Keratinocyte (primary cell): ENCODE measurements at places on chromosomes 5 and 9. TPM values are rescaled to one million over a fixed set of nuclear protein-coding genes. Genes with fewer than 3 reads are reported as not detected.

Gene CCNJL
- 1.6 to 4.2 TPM (median 2.1 TPM) in 3 replicates for polyA plus RNA-seq

Gene PRRX2
- polyA plus RNA-seq = 0.06 to 0.19 TPM in 2 of 3 replicates, not detected in the other

Gene STPG3
- polyA plus RNA-seq = not detected in 3 replicates

Gene SLC6A18
- not detected in 3 replicates for polyA plus RNA-seq

Gene KIF4B
- polyA plus RNA-seq = not detected in 3 replicates

Gene LECT2
- 0.08 TPM in 1 of 3 replicates, not detected in the others for polyA plus RNA-seq

Gene ROPN1L
- polyA plus RNA-seq = 0.09 to 0.22 TPM in 2 of 3 replicates, not detected in the other

Gene TMEM215
- not detected in 3 replicates for polyA plus RNA-seq

Gene CATSPER3
- 0.10 to 0.31 TPM (median 0.22 TPM) in 3 replicates for polyA plus RNA-seq

Gene FOXD4L5
- polyA plus RNA-seq = 0.01 to 0.04 TPM in 2 of 3 replicates, not detected in the other

Gene PCDHB7
- polyA plus RNA-seq = not detected in 3 replicates

Gene GLRA1
- not detected in 3 replicates for polyA plus RNA-seq

Gene SOHLH1
- not detected in 3 replicates for polyA plus RNA-seq

Gene GOLGA2
- polyA plus RNA-seq = 31.9 to 48.8 TPM (median 41.6 TPM) in 3 replicates

Gene DMRTA1
- 1.2 to 1.9 TPM (median 1.2 TPM) in 3 replicates for polyA plus RNA-seq

Gene BTNL3
- not detected in 3 replicates for polyA plus RNA-seq

Gene TRIM36
- polyA plus RNA-seq = 2.0 to 2.4 TPM (median 2.2 TPM) in 3 replicates

Gene ZNF608
- 0.87 to 1.6 TPM (median 1.1 TPM) in 3 replicates for polyA plus RNA-seq

Gene FOXD1
- 2.9 to 11.9 TPM (median 7.0 TPM) in 3 replicates for polyA plus RNA-seq

Gene SUSD3
- 0.20 to 0.37 TPM in 2 of 3 replicates, not detected in the other for polyA plus RNA-seq

Gene AFAP1L1
- 3.6 to 5.0 TPM (median 4.6 TPM) in 3 replicates for polyA plus RNA-seq

Gene RAB24
- 20.0 to 40.1 TPM (median 22.4 TPM) in 3 replicates for polyA plus RNA-seq

Gene SPATA31C1
- not detected in 3 replicates for polyA plus RNA-seq

Gene PCBD2
- polyA plus RNA-seq = 3.8 to 6.2 TPM (median 4.4 TPM) in 3 replicates

Gene CFAP90
- polyA plus RNA-seq = not detected in 3 replicates

Gene ARID3C
- polyA plus RNA-seq = 0.03 to 0.05 TPM in 2 of 3 replicates, not detected in the other

Gene CACFD1
- polyA plus RNA-seq = 2.5 to 6.0 TPM (median 3.4 TPM) in 3 replicates

Gene IGFBPL1
- not detected in 3 replicates for polyA plus RNA-seq

Gene IFNE
- 0.51 to 3.9 TPM (median 2.6 TPM) in 3 replicates for polyA plus RNA-seq

Gene ATOSB
- polyA plus RNA-seq = 32.7 to 51.3 TPM (median 39.4 TPM) in 3 replicates

Gene KCNN2
- polyA plus RNA-seq = 0.09 TPM in 2 of 3 replicates, not detected in the other

Gene SLC45A2
- 0.04 to 0.05 TPM in 2 of 3 replicates, not detected in the other for polyA plus RNA-seq

Gene SPINK4
- polyA plus RNA-seq = 0.85 TPM in 1 of 3 replicates, not detected in the others

Gene C5orf52
- polyA plus RNA-seq = not detected in 3 replicates

Gene GABRA1
- polyA plus RNA-seq = not detected in 3 replicates

Gene NR2F1
- 0.03 TPM in 1 of 3 replicates, not detected in the others for polyA plus RNA-seq

Gene MEIKIN
- not detected in 3 replicates for polyA plus RNA-seq

Gene ITGA2
- polyA plus RNA-seq = 75.4 to 112 TPM (median 107 TPM) in 3 replicates

Gene SLC6A19
- not detected in 3 replicates for polyA plus RNA-seq

Gene CMYA5
- 0.10 to 0.39 TPM (median 0.25 TPM) in 3 replicates for polyA plus RNA-seq

Gene PCDHGA4
- 0.05 to 0.15 TPM (median 0.14 TPM) in 3 replicates for polyA plus RNA-seq

Gene NUTM2G
- polyA plus RNA-seq = not detected in 3 replicates

Gene PDE8B
- not detected in 3 replicates for polyA plus RNA-seq

Gene FREM1
- polyA plus RNA-seq = under 0.01 to 0.05 TPM in 2 of 3 replicates, not detected in the other

Gene C9orf72
- polyA plus RNA-seq = 2.5 to 7.7 TPM (median 5.4 TPM) in 3 replicates

Gene RGS3
- 19.6 to 23.9 TPM (median 19.6 TPM) in 3 replicates for polyA plus RNA-seq

Gene CBY3
- not detected in 3 replicates for polyA plus RNA-seq

Gene MLANA
- polyA plus RNA-seq = not detected in 3 replicates

Gene DMRT2
- polyA plus RNA-seq = 0.04 TPM in 1 of 3 replicates, not detected in the others
